Activated CD4-positive, alpha-beta T cell treated with anti-CD3 and anti-CD28 coated beads, Interleukin-2, amount 10 ng/mL, durations not matched to agents 7 days and 5 days (primary cell): ENCODE measurements at places on chromosomes 4 and X.

GRCh38 chrX:111652719-111653118 lies 28.3 kb upstream of the ALG13 start:
- DNase-seq, result no peak

- DNase-seq, result no peak
Observed at GRCh38 chr4:88802138-88802537, 104.5 kb upstream of the NAP1L5 start.

DNA sequence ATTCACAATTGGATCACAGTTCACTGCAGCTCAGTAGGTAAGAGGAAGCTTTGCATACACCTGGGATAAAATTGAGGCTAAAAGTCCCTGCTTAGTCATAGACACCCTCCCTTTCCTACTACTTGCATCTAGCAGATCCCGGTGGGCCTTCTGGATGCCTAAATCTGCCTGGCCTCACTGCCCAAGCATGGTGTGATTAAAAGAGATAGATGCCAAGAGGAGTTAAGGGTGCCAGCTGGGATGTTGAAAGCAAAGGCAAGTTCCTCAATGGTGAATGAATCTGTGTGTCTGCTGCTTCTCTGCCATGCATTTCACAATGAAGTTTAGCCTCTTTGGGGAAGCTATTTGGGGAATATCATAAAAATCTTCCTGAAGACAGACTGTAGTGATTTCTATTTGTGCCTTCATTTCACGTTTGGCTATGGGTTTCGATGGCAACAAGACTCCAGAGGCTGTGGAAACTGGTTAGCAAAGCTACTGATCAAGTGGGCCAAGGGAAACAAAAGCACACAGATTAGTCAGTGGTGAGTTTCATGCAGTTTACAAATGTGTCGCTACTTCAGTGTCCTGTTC lies 534.0 kb downstream of the ANKRD50 start:
- DNase-seq, result no peak

- DNase-seq, result no peak
Observed at GRCh38 chr4:85548116-85548515, 73.2 kb downstream of the ARHGAP24 start.

DNA sequence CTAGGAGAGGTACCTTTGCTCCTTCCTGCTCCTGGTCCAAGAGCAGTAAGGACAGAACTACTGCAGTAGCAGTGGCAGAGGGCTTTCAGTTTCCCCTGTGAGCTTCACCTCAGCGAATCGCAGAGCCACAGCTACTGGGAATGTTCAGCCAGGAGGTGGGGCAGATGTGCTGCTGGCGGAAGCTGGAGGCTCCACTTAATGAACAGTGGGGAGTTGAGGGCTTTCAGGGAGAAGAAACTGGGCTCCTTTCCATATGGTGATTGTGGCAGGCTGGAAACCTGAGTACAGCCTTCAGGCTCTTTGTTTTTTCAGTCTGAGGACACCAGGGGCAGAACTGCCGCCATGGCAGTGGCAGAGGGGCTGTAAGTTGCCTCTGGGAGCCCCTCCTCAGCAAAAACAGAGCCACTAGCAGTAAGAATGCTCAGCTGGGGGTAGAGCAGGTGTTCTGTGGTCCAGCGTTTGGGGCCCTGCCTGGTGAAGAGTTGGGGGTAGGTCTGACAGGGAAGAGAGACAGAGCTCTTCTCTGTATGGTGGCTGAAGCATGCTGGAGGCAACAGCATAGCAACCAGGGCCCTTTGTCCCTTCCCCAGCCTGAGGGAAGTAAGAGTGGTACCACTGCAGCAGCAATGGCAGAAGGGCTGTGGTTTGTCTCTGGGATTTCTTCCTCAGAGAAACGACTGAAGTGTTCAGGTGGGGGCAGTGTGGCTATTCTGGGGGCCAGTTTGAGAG lies 106.0 kb upstream of the GRXCR1 start:
- no peak for DNase-seq
